ENCODE measurements at places on chromosomes 16 and 17.

GRCh38 chr17:63741143-63741407 is 524 bp downstream of the STRADA start:
- no peak for DNase-seq

GRCh38 chr16:1469693-1470201 is 5.1 kb downstream of the CLCN7 start:
- DNase-seq: no peak

DNA sequence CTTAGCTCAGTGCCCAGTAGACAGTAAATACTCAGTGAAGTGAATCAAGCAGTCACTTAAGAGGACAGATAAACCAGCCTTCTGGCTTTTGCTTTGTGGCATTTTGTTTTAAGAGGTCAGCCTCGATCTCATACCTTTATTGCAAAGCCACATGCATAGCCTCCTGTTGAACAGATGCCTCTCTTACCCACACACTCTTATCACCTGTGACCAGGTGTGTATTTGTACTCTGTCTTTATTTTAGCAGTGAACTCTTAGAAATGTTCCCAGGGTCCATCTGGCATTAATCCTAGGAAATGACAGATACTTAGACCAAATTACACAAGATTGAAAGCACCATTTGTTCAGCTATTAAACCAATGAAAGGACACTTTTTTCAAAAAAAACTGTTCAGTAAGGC is 1426.5 kb downstream of the CDH11 start:
- no peak for DNase-seq

DNA sequence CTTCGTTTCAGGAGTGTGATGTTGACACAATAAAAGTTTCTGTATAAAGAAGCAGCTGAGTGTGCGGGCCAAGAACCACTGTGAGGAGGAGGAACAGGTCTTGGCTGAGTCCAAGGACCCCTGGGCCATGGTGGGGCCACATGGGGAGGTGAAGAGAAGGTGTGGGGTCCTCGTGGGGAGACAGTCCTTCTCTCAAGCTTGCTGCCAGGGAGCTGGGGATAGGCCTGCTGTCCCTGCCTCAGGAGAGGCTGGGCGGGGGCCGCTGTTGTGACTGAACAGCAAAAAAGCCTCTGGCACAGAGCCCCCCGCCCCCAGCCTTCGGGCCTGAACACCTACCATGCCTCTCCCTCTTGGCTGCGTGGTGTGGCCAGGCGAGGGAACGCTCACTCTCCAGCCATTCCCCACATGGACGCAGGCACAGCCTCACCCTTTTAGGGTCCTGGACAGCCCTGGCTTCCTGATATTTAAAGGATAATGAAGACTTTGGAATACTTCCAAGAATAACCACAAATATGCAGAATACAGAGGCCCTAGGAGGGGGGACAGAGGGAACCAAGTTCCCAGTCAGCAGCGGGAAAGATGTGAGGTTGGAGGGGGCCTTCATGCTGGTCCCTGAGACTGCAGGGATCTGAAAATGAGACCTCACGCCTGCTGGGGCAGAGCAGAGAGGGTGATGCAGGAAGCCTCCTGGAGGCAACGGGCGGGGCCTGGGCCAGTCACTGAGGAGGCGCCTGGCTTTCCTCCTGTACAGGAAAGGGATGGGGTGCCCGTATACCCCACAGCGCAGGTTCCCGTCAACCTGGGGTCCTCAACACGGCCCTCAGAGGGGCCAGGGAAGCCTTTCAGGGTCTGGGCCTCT is 100.0 kb upstream of the CREBBP start:
- no peak for DNase-seq

GRCh38 chr17:7855660-7856010 is 769 bp downstream of the TMEM88 start:
- DNase-seq: no peak

GRCh38 chr16:29029168-29029994 is 44.5 kb downstream of the LAT start:
- peak; percentile 94 for DNase-seq

- DNase-seq: no peak
Observed at GRCh38 chr17:17493986-17494466, 2.2 kb downstream of the RASD1 start.

DNA sequence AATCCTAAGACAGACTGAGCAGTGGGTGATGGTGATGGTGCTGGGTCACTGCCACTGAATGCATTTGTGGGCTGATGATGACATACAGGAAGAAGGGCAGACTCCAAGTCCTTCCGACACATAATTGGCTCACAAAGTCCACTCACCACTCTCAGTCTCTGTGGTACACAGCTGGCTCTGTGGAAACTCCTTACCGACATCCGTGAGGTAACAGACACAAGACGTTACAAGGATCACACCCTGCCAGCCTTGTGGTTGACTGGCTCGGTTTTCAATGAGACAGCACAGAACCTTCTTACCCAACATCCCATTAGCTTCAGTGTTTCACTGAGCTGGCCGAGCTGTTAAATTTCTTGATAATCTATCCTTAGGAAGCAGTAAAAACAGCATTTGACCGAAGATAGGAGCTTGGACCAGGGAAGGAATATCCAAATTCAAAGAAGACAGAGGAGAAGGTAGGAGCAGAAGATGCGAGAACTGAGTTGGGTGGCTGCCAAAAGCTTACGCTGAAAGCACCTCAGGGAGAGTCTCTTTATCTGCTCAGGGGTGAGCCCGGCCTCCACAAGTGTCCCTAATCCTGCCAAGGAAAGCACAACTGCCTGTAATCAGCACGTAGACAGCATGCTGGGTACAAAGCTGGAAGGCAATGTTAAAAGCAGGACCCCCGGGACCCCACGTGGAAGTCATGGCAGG is 5.5 kb upstream of the MXRA7 start:
- peak; percentile 29 for DNase-seq

- DNase-seq: no peak
Observed at GRCh38 chr16:23786964-23787561, 32.2 kb downstream of the CHP2 start.

GRCh38 chr16:28191364-28191960 is 20.3 kb downstream of the XPO6 start:
- DNase-seq: no peak

DNA sequence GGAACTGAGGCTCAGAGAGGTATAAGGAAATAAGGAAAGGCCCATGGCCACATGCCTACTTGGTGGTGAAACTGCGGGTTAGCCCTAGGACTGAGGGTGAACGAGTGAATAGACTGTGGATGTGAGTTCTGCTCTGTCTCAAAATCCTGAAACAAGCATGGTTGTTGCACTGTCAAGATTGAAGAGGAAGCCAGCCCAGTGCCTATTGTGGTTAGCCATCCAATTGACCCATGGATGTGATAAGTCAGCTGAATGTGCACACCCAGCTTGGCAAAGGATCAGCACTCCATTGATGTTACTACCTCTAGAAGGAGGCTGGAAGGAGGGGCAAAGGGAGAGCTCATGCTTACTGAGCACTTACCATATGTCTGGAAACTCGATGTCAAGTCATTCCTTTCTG is 4.5 kb downstream of the TMEM114 start:
- DNase-seq: no peak
